ENCODE measurements at places on chromosomes 1 and 21.
A peak's percentile ranks its signal among the peaks of the same experiment; 100 is the strongest.

- DNase-seq: peak; percentile 8
These were observed 28.8 kb downstream of the TSPAN2 start for GRCh38 chr1:115060501-115060900.

DNA sequence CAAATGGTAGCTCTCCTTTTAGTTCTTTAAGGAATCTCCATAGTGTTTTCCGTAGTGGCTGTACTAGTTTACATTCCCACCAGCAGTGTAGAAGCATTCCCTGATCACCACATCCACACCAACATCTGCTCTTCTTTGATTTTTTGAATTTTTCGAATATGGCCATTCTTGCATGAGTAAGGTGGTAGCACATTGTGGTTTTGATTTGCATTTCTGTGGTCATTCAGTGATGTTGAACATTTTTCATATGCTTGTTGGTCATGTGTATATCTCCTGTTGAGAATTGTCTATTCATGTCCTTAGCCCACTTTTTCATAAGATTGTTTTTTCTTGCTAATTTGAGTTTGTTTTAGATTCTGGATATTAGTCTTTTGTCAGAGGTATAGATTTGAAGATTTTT is 84.6 kb upstream of the B3GALT2 start:
- peak; percentile 74 for DNase-seq

DNA sequence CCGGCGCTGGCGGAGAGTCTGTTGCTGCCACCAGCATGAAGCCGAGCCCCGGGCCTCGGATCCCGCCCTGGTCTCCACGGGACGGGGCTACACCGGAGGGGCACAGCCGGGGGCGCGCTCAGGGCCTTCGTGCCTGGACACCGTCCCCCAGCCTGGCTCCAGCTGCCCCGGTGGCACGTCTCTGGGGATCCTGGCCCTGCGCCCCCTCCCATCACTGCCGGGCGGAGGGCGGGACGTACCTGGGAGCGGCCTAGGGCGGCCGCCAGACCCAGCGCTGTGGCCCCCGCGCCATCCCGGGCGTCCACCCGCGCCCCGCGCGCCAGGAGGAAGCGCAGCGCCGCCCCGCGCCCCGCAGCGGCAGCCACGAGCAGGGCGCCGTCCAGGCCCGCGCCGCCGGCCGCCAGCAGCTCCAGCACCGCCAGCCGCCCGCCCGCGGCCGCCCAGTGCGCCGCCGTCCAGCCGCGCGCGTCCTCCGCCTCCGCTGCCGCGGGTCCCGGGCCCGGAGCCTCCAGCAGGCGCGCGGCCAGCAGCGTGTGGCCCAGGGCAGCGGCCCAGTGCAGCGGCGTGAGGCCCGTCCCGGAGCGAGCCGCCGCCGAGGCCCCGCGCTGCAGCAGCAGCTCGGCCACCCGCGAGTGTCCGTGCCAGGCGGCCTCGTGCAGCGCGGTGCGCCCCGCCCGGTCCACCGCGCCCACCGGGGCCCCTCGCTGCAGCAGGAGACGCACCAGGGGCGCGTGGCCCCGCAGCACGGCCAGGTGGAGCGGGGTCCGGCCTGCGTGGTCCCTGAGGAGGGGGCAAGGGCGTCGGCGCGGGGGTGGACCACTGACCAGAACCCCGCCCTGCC is 1.0 kb downstream of the ANKRD65 start:
- no peak for DNase-seq

DNA sequence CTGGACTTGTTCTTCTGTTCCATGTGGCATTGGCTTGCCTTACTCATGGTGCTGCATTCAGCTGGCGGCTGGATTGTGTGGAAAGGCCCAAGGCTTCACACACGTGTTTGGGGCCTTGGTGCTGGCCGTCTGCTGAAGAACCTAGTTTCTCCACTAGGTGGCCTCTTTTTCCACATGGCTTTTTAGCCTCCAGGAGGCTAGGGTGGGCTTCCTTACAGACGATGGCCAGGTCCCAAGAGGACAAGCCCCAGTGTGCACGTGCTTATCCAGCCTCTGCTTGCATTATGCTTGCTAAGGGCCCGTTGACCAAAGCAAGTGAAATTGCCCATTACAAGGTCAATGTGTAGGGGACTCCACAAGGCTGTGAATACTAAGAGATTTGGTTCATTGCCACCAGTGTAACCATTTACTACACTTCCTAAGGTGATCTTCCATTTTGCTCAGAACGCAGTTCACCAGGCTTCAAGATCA is 47.5 kb upstream of the FOXO6 start:
- peak; percentile 31 for DNase-seq

DNA sequence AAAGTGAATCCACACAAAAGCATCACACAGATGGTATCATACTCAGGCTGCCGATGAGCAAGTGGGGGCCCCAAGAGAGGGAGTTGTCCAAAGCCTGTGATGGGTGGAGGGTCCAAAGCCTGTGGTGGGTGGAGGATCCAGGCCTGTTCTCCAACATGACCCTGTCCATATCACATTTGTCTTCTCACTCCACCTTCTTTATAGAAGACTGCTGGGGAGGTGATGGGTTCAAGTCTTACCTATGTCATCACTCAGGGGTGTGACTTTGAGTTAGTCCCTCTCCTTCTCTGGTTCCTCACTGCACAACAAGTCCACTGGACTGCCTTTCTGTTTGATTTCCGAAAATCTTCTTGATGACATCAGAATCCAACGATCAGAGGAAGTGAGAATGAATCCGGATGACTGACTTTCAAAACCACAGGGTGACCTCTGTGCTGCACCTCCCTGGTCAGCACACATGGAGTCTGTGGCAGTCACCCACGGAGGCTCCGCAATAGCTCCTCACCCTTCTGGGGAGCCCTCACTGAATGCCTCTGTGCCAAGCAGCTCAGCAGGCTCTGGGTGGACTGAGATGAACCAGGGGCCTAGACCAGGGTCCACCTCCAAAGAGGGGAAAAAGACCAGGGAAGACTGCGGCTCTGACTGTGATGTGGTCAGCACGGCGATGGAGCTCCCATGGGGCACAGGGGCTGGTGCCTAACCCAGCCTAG is 166.8 kb downstream of the HIVEP3 start:
- peak; percentile 94 for DNase-seq

GRCh38 chr1:36885540-36886357 is 148.6 kb downstream of the GRIK3 start:
- DNase-seq: no peak

DNA sequence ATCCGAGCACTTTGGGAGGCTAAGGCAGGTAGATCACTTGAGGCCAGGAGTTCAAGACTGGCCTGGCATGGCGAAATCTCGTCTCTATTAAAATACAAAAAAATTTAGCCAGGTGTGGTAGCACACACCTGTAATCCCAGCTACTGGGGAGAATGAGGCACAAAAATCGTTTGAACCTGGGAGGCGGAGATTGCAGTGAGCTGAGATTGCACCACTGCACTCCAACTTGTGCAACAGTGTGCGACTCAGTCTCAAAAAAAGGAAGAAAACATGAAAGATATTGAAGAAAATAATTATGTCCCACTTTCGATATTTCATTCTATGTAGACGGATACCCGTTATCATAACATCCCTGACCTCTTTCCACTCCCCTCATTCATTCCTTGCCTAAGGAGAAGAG is 19.2 kb downstream of the TUT4 start:
- no peak for DNase-seq

GRCh38 chr1:56758135-56758534 is 61.1 kb downstream of the FYB2 start:
- peak; percentile 4 for DNase-seq

DNA sequence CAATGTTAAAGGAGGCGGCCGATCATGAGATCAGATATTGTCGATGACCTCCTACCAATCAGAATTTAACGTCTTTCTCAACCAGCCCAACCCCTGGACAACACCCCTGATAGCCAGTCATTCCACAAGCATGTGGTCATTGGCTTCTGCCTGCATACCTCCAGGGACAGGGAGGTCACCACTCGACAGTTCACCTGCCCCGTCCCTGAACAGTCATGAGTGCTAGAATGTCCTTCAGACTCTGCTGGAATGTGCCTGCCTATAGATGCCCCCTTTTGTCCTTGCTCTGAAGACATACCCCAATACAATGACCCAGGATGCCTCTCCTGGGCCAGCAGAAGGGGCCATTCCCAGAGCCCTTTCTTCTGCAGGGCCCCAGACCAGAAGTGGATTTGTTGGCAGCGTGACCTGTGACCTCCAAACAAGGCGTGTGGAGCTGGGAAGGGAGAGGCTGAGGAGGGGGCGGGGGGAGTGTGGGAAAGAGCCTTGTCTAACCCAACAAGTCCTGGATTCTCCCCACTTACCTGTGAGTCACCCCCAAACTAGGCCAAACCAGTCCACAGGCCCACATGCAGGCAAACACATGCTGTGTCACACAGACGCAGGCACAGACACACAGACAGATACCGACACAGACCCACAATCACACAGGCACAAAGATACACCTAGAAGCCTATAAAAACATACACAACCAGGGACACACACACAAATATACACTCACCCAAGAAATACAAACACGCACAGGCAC is 2.2 kb downstream of the CRYBG2 start:
- DNase-seq: peak; percentile 89

DNA sequence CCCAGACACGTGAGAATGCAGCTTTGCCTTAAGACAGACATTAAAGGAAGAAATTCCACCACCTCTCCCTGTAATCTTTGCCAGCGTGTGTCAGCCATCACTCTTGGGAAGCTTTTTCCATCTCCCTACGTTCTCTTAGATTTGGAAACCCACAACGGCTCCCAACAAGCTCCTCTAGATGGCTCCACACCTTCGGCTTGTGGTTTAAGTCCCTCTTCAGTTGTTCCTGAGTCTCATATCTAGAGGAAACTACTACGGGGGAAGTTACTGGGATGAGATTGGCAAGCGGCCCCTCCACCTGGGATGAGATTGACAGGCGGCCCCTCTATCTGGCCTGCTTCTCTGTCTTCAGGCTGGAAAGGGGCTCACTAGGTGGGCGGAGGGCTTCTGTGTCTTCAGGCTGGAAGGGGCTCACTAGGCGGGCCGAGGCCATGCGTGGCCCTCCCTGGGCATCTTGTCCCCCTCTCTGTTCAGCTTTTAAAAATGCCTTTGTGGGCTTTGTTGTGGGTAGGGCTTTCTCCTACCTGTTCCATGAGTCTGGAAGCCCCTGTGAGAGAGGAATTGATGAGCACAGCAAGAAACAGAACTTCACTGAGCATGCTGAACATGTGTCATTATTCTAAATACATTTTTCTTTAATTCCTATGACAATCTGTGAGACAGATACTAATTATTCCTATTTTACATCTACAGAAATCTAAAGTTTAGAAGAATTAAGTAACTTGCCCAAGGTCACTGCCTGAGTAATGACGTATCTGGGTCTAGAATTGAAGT is 670.5 kb downstream of the KIF26B start:
- DNase-seq: no peak

DNA sequence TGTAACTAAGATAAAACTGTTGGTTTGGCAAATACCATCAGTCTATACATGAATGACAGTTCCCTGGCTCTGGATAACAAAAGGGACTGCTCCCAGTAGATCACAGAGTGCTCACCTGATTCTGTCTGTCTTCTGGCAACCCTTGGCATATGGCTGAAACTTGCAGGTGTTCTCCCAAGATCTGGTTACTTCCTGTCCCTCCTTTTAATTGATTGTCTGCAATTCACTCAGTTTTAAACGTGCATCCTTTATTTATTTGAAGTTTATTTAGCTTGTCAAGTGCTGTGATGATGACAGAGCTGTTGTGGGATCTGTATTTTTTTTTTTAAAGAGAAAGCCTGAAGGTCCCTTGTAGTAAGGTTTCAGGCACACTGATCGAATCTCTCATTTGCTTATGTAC is 3.4 kb downstream of the KCNA3 start:
- DNase-seq: no peak

- DNase-seq: no peak
These were observed 660.5 kb upstream of the PRMT6 start for GRCh38 chr1:106396020-106396419.
